ENCODE measurements at places on chromosomes 7 and 10.
A peak's percentile ranks its signal among the peaks of the same experiment; 100 is the strongest.

DNA sequence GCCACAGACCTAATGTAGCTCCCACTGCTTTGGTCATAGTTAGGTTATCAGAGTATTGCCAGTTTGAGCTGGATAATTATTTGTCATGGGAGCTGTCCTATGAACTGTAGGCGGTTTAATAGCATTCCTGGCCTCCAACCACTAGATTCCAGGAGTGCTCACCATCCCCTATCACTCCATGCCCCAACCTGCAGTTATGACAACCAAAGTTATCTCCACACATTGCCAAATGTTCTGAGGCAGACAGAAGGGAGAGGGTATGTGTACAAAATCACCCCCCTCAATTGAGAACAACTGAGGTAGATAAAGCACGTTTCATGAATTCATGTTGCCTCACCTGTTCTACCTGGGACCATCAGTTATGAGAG lies 119.0 kb upstream of the CACUL1 start:
- DNase-seq: peak; percentile 65

DNA sequence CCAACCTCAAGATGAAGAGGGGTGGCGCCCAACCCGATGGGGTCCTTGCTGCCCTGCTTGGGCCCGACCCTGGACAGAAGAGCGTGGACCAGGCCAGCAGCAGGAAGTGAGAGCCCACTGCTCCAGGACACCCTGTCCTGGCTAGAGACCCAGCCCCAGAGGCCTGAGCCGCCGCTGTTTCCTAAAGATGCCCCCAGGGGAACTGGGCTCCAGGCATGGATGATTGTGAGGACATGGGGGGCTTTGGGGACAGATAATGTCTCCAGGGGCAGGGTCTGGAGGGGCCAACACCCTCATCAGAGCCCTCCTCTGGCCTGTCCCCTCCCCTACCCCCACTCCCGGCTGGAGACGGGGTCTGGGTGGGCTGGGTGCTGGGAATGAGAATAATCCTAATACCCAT lies 71.7 kb downstream of the MYL10 start:
- no peak for DNase-seq

DNA sequence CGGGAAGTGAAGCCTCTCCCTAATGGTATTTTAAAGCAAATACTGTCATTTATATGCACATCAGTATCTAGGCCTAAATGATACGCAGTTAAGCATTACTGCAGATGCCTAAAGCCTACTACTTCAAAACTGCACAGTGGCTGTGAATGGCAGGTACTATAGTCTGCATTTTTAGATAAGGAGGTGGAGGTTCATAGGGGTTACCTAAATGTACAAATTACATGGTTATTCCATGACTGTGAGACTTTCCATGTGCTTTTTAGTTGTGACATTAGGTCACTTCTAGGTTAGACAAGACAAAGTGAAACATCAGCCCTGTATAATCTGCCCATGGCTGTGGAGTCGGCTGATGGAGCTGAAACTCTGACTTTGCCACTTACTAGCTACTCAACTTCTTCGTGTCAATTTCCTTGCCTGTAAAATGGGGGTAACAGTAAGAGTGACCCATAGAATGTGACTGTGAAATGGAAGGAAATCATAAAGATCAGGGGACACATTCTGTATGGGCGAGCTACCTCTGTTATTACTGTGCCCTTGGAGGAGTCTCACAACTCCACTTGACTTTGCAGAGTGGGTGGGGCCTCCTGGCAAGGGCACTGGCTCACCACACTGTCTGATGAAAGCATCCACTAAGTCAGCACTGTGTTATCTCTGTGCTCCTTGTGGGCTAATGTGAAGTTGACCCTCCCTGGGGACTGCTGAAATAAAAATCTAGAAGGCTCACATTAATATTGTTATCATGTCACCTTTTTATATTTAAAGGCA lies 239.4 kb downstream of the TNS3 start:
- DNase-seq: no peak

DNA sequence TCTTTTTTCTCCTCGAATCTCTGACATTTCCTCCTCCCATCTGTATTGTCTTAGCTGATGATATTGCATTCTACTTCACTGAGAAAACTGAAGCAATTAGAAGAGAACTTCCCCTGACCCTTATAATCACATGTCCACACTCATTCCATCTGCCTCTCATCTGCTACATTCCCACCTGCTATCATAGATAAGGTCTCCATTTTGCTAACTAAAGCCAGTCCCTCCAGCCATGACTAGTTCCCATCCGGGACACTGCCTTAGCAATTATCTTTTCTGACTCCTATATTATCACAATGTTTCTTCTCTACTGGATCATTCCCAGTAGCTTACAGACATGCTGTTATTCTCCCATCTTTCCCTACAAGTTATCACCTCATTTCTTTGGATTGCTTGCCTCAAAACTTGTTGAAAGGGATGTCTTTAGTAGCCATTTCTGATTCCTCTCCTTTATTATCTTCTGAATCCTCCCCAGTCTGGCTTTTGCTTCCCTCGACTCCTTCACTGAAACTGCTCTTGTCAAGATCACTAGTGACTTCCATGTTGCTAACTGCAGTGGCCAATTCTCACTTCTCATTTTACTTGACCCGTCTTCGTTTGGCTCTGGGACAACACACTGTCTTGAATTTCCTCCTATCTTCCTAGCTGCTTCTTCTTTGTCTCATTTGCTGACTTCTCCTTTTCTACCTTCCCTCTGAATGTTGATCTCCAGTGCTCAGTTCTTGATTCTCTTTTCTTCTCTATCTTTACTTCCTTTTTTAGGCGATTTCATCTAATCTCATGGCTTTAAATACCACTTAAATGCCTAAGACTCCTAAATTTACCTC lies 35.9 kb downstream of the FZD1 start:
- no peak for DNase-seq

GRCh38 chr10:30671026-30671616 lies 41.6 kb upstream of the LYZL2 start:
- DNase-seq: peak; percentile 77

- peak; percentile 89 for DNase-seq
Observed at GRCh38 chr7:47453093-47454061, 128.5 kb downstream of the TNS3 start.

- DNase-seq: peak; percentile 31
Observed at GRCh38 chr7:4683043-4683883, 1.2 kb downstream of the FOXK1 start.

All from epithelial cell of esophagus (primary cell).